ENCODE measurements at places on chromosomes 2 and 18.
A peak's percentile ranks its signal among the peaks of the same experiment; 100 is the strongest.

- DNase-seq: peak; percentile 29
Measured at GRCh38 chr2:98730053-98730706, 752 bp downstream of the MGAT4A start.

GRCh38 chr2:58800881-58801280, 559.8 kb upstream of the FANCL start:
- DNase-seq: no peak

DNA sequence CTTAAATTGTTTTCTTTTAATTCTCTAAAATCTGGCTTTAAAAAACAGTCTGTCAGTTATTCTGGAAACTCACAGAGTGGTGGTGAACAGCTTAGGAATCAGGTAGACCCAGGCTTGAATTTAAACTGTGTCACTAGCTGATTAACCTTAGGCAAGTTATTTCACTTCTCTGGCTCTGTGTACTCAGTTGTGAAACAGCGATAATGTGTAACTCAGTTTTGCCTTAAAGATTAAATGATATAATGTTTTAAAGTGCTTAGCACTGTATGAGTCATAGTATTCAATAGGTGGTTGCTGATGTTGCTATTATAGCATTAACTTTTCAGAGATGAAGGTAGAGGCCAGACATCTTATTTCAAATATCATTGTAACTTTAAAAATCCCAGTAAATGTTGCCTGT, 40.7 kb downstream of the PKP4 start:
- peak; percentile 62 for DNase-seq

DNA sequence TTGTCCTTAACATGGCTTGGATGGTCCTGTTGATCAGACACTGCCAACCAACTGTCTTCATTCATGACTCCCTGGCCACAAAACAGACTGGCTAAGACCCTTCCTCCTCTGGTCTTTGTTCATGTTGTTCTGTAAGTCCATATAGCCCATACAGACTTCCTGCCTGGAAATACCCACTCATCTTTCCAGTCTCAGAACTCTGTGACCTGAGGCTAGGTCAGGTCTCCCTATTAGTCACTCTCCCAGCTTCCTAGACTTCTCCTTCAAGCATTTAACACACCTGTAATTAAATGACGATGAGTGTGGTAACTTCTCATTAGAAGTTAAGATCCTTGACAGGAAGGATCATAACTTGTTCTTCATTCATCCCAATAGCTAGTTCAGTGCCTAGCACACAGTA, 56.3 kb downstream of the CCDC93 start:
- DNase-seq: peak; percentile 6

DNA sequence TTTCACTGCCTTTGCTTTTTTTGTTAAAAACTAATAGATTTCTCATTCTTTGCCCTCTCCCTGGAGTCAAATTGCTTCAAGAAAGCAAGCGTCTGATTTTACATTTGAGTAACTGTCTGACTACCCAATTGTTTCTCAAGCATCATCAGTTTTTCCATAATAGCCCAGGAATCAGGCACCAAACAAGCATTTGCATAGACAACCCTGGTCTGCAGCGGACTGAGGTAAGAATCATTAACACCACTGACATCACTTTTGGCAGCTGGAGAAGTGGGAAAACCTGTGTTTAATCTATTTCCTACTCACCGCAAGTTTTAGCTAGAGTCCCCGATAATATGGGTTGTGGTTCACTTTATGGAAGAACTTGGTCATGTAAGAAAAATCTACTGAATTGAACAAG, 55.7 kb downstream of the IRS1 start:
- no peak for DNase-seq

DNA sequence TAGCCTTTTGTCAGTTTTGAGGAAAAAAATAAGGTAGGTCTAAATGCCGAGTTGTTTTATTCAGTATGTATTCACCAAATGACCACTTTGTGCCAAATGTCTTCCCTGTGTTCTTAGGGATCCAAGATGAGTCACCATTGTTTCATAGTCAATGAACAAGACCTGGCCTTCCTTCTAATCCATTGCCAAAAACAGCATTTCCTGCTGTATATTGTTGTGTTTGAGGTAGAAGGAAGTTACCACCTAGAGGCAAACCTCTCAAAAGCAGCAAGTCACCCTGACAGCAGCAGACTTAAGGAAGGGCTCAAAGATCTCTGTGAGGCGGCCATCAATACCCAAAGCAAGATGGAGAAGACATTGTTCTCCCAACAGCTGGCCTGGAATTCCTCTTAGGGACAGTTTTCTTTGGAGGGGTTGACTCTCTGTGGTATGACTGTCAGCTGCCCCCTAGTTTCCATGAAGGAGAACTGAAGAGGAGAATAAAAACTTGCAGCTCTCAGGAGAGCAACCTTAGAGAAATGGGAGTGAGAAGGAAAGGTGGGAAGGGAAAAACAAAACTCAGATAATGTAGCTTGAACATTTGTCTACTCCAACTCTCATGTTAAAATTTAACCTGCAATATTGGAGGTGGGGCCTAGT, 328.3 kb downstream of the LRATD1 start:
- DNase-seq: peak; percentile 88

GRCh38 chr2:239163688-239164334, 237.0 kb downstream of the HDAC4 start:
- no peak for DNase-seq

DNA sequence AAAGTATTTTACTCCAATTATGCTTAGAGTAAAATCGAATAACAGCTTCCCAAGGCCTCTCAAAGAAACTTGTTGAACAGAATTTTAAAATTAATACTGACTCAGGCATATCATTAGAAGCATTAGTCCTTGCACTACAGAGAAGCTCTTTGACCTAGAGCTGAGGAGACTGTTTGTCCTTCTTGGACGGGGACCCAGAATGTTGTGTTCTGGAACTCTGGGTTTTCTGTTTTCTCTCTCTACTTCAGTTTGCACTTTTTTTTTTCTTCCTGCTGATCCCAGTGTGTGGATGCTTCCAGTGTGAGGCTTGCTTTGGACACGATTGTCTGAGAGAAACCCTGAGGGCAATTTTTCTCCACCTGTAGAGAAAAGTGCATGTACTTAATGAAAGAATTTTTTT, 847.6 kb downstream of the SOCS6 start:
- DNase-seq: no peak

GRCh38 chr2:205696927-205697441, 14.7 kb downstream of the NRP2 start:
- no peak for DNase-seq

- DNase-seq: peak; percentile 30
Measured at GRCh38 chr18:56285387-56286065, 352.9 kb downstream of the TXNL1 start.

DNA sequence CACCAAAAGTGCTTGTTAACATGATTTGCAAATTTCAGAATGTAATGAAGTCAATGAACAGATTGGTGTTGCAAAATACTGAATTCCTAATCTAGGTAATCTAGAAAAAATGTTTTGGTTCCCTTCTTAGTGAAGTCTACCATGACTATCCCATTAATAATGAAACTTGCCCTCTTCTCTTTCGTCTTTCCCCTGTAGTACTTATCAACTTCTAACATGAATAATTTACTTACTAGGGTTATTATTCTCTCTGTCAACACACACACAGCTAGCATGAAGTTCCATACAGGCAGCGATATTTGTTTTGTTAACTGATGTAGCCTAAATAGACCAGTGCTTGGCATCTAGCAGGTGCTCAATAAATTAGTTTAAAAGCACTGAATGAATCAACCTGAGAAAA, 160.2 kb downstream of the NCK2 start:
- no peak for DNase-seq

DNA sequence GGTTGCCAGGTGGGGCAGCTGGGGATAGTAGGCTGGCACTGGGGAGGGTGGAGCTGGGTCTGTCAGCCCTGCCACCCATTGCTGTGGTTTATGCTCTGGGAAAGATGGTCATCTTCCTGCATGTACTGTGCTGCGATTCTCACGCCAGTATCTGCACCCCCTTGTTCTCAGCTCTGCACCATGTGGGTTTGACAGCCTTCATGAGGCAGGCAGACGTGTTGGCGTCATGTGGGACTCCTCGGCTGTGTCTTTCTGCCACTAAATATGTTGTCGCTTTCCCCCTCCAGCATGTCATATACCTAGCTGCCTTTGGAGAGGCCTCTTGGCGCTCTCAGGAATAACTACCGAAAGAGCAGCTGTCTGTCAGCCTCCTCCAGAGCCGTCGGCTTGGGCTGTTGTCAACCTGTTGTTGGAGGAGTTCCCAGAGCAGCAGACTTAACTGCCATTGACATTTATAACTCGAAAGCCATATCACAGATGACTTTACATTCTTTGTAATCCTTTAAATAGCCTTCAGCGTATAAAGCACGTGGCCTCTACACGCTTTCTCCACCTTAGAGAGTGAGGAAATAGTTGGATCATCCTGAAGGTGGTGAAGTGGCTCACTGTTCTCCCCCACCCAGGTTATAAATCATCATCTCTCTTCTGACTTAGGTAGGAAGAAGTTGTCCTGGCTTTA, 80.4 kb upstream of the MGAT5 start:
- DNase-seq: peak; percentile 29

DNA sequence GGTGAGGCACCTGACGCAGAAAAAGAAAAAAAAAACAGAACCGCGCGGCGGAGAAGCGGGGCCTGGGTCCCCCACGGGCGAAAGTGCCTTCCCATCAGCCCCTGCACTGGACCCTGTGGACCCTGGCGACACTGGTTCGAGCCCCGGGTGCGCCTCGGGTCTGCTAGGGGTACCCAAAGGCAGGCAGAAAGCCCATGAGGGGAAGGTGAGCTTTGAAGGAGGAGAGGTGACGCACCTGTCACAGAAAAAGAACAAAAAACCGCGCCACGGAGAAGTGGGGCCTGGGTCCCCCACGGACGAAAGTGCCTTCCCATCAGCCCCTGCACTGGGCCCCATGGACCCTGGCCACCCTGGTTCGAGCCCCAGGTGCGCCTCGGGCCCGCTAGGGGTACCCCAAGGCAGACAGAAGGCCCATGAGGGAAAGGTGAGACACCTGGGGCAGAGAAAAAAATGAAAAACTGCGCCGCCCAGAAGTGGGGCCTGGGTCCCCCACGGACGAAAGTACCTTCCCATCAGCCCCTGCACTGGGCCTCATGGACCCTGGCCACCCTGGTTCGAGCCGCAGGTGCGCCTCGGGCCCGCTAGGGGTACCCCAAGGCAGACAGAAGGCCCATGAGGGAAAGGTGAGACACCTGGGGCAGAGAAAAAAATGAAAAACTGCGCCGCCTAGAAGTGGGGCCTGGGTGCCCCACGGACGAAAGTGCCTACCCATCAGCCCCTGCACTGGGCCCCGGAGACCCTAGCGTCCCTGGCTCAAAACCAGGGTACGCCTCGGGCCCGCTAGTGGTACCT, 227.4 kb downstream of the CCDC74A start:
- no peak for DNase-seq

GRCh38 chr2:18703555-18703954, 114.2 kb upstream of the NT5C1B start:
- DNase-seq: peak; percentile 0

GRCh38 chr2:129720360-129720759, 259.1 kb upstream of the RAB6C start:
- DNase-seq: no peak

DNA sequence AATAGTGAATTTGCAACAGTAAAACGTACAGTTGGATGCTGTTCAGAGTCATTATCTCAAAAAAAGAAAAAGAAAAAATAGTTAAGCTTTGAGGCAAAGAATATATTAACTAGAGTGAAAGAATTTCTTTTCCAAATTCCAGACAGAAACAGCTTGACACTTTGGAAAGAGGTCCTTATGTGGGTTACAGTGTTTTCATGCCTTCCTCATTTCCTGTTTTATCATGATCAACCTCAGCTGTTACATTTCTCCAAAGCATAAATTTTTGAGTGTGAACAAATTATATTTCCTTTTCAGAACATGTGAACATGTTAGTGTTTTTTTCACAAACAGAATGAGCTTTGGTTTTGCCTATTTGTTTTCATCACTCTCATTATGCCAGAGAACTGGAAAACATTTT, 13.6 kb downstream of the FRZB start:
- no peak for DNase-seq

GRCh38 chr2:229905601-229906000, 16.2 kb downstream of the TRIP12 start:
- no peak for DNase-seq

DNA sequence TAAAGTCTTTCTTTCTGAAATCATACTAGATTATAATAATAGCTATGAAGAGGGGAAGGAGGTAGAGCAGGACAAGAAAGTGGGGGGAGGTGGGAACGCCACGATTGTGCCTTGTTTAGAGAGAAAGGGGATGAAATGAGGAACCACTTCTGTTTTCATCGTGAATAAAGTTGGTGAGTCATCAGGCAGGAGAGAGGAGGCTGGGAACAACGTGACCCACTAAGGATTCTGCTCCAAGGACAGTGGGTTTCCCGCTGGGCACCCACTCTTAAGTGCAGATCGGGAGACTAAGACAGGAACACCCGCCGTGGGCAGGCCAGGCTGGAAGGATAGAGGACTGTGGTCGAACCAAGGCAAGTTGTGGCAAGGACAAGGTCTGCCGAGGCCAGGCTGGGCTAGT, 158.2 kb downstream of the L3MBTL4 start:
- DNase-seq: no peak

GRCh38 chr2:120237491-120237902, 14.3 kb upstream of the TMEM185B start:
- no peak for DNase-seq

GRCh38 chr2:197377670-197378069, 57.2 kb downstream of the SF3B1 start:
- DNase-seq: no peak

GRCh38 chr2:38863061-38863695, 12.6 kb downstream of the DHX57 start:
- DNase-seq: no peak

- no peak for DNase-seq
Measured at GRCh38 chr2:5693287-5694201, 1.4 kb downstream of the SOX11 start.

GRCh38 chr2:99561804-99562203, 72.0 kb upstream of the REV1 start:
- no peak for DNase-seq

DNA sequence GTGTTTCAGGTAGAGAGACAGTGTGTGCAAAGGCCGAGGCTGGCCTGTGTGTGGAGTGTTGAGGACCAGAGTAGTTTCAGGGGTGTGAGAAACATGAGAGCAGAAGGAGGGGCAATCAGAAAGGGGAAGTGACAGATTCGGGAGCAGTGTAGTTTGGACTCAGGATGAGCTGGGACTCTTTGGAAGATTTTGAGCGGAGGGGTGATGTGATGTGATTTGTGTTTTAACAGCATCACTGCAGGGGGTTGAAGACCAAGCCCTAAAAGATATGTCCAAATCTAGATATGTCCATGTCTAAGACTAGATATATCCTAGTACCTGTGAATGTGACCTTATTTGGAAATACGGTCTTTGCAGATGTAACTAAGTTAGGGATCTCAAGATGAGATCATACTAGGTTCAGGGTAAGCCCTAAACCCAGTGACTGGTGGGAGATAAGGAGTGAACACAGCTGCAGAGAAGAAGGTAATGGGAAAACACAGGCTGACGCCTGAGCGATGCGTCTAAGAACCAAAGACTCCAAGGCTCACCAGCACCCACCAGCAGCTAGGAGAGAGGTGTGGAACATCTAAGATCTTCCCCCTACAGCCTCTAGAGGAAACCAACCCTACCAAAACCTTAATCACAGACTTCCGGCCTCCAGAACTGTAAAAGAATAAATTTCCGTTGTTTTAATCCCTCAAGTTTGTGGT, 38.5 kb upstream of the MYO3B start:
- no peak for DNase-seq

GRCh38 chr2:56940054-56940453, 756.3 kb downstream of the CCDC85A start:
- no peak for DNase-seq
